ENCODE measurements at places on chromosomes 4 and X.

DNA sequence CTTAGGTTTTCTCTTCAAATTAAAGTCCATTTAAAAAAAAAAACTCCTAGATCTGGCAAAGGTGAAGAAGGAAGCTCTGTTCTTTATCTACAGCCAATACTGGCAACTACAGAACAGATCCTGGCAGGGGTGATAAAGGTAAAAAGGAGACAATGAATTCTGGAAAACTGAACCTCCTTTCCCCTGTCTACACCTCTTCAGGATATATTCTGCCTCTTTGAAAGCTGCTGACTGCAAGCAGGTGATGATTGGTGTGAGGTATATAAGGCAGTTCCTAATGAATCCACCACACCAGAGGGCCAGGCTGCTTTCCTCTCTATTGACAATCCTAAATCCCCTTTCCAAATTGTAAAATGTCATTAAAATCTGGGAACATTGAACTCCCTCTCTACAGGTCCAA is 370.1 kb downstream of the PPP3CA start:
- no peak for DNase-seq

GRCh38 chrX:916230-916599 is 285.6 kb downstream of the SHOX start:
- no peak for DNase-seq

DNA sequence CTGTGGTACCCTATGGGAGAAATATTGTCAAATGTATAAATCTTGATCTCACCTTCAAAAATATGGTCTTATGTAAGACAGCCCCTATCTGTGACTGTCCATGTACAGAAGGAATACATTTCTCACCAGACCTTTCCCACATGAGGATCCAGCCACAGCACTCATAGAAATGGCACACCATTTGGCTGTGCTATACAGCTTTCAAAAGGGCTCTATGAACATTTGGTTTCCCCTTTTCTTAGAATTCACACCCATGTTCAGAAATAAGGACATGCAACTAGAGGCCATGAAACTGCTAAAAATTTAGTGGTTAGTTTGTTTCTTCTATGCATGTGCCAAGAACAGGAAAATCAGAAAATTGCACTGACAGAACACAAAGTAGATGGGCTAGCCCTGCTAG is 62.7 kb downstream of the ANTXR2 start:
- no peak for DNase-seq

GRCh38 chr4:34733185-34733941 is 1511.0 kb downstream of the ARAP2 start:
- no peak for DNase-seq
